ENCODE measurements at places on chromosomes 5 and 9. TPM values are rescaled to one million over a fixed set of nuclear protein-coding genes. Genes with fewer than 3 reads are reported as not detected.
A peak's percentile ranks its signal among the peaks of the same experiment; 100 is the strongest.

Gene PCDHB16
- polyA plus RNA-seq, result 7.0 TPM

Gene GARIN3
- not detected for polyA plus RNA-seq

DNA sequence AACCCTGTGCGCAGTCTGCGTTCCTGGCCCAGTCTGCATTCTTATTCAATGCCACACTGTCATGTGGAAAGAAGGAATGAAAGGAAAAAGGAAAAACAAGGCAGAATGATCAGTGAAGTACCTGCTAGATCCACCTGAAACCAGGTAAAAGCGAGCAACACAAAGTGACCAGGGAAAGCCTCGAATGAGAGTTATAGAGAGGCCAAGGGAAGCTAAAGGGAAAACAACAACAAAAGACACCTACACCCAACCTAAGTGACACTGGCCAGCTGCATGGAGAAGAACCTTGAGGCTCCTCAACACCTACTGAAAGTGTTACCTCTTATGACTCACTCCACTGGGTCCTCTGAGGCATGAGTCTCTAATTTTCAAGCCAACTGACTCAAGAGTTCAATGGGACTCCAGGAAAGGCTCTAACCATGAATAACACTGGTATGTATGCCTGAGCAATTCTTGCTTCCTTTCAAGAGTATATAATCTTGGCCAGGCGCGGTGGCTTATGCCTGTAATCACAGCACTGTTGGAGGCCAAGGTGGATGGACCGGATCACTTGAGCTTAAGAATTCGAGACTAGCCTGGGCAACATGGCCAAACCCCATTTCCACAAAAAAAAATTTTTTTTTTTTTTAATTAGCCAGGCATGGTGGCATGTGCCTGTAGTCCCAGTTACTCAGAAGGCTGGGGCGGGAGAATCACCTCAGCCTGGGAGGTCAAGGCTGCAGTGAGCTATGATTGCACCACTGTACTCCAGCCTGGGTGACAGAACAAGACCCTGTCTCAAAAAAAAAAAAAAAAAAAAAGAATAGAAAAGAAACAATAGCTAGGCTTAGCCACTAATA, 29.0 kb downstream of the MTMR12 start:
- H3K27me3 ChIP-seq, result no peaks in the 10 kb centered on the region
- no peaks in the 10 kb centered on the region for H3K4me1 ChIP-seq
- H3K36me3 ChIP-seq, result no peaks in the 10 kb centered on the region
- no peak for DNase-seq
- no peak overlapping the region for H3K27ac ChIP-seq

DNA sequence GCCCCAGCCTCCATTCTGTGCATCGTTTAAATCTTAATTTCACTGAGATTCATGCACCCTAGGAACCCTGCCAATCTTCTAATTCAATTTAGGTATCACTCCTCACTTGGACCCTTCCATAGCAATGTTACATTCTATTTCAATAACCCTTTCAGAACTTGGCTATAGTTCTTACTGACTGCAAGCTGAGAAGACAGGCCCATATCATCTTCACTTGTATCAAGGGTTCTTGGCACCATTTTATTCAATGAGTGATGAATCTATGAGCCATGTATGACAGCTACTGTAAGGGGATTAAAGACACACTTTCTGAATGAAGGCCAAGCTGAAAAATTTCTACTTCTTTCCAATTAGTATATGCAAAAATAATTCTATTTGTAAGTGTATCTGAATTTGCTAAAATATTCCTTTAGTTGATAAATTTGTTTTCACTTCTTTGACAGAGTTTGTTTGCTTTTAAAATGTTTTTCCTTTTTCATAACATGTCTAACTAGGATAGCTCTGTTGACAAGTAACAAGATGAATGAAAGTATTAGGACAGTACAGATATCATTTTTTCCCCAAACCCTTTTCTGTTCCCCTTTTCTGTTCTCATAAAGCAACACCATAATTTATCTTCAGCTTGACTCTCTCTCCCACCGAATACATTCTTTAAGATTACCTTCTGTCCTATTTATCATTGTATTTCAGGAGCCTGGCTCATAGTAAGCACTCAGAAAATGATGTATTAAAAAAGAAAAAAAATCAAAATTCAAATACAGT, 9.6 kb downstream of the ITGA2 start:
- no peak for DNase-seq
- no peaks in the 10 kb centered on the region for H3K4me1 ChIP-seq
- no peaks in the 10 kb centered on the region for H3K27me3 ChIP-seq
- no peak overlapping the region for H3K4me3 ChIP-seq

- H3K27me3 ChIP-seq, result no peaks in the 10 kb centered on the region
- H3K4me3 ChIP-seq, result no peak overlapping the region
- no peaks in the 10 kb centered on the region for H3K4me1 ChIP-seq
These were observed 28.5 kb downstream of the GLDC start for GRCh38 chr9:6616951-6617602.

DNA sequence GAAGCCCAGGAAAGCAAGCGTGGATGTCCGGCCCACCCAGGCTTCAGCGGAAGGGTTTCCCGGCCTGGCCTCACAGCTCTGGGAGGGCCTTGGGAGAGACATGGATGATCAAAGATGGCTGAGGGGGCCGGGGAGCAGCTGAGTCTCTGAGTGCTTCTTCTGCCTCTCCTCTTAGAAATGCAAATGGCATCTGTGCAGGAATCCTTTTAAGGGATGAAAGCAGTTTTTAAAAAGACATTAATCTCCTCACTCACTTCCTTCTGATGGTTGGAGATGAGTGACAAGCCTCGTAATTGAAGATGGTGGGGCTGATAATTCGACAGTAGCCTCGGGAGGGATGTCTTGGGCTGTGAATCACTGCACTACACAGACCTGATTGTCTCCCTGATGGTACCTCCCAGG, 24.3 kb upstream of the PITX1 start:
- H3K4me1 ChIP-seq, result no peaks in the 10 kb centered on the region
- no peak for DNase-seq
- H3K27me3 ChIP-seq, result no peaks in the 10 kb centered on the region
- H3K4me3 ChIP-seq, result no peak overlapping the region
- no peaks in the 10 kb centered on the region for H3K36me3 ChIP-seq

DNA sequence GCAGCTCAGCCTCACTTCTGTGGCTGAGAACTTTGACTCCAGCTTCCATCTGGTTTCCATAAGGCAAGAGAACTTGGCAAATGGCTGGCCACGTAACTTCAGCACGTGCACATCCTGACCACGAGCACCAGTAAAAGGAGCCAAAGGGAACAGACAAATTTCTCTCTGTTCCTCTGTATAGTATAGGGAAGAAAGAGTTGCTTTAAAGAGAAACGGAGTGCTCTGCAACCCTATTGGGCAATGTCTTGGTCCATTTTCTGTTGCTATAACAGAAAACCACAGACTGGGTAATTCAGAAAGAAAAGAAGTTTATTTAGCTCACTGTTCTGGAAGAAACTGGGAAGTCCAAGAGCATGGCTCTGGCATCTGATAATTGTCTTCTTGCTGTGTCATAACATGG, 558.7 kb downstream of the ACTL7B start:
- no peaks in the 10 kb centered on the region for H3K27me3 ChIP-seq
- H3K4me3 ChIP-seq, result no peak overlapping the region
- peak overlapping the region; percentile 79 for H3K27ac ChIP-seq

DNA sequence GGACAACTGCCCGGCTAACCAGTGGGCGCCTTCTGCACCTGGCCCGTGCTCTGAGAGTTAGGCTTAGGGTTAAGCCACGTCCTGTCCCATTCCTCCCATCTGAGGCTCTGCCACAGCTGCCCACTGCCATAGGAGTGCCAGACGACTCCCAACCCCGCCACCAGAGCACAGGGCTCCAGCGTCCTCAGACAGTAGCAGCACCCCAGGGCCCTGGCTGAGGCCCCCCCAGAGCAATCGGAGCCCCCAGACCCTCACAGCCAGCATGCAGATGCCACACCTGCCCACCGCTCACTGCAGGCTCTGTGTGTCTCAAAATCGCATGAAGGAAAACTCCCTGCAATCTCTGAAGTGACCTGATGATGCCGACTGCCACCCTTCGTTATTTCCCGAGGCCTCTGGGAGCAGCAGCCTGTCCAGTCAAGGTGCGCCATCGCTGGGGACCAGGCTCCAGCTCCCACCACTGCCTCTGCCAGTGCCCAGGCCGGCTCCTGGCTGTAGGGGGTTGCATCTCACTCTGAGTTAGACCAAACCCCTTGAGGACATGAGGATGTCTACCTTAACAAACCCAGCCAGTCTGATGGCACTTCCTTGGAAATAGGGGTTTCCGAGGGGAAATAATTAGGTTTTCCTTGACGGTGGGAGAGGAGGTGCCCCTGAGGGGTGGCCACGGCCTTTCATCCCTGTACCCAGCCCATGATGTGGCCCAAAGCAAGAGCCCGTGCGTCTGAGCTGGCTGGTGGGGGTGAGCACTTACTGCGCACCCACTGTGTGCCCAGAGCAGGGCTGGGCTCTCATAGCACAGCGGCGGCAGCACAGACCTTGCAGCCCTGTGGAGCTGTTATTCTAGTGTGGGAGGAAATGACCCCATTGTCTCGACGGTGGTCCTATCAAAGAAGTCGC, 58.0 kb upstream of the RNF130 start:
- no peaks in the 10 kb centered on the region for H3K36me3 ChIP-seq
- no peak overlapping the region for H3K4me3 ChIP-seq
- H3K4me1 ChIP-seq, result no peaks in the 10 kb centered on the region
- no peak for DNase-seq
- no peak overlapping the region for H3K27ac ChIP-seq

All from left lung (tissue), 14 donors.